ENCODE measurements at places on chromosomes 5 and 9.

DNA sequence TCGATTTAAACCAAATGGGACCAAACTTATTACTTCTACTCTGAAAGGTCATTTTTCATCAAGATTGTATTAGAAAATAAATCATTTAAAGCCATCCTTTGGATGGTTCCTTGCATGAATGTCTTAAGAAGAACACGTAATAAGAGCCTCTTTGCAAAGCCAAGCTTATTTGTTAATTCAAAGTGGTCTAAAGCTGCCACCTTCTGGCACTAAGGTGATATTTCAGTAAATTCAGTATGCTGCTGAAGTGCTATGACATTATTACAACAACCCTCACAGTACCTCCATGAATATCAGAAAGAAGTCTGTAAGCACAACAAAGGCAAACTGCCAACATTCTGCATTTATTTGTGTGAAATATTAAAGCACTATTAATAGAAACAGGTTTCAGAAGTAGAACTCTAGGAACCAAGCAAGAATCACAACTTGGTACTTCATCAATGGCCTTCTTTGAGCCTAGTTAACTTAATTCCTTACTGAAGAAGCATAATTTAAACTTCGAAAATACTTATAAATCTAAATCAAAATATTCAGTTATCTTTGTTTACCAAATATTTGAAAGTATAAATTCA is 53.1 kb upstream of the TYRP1 start:
- no peak for DNase-seq

GRCh38 chr5:42812620-42813019 is 928 bp upstream of the SELENOP start:
- no peak for DNase-seq

DNA sequence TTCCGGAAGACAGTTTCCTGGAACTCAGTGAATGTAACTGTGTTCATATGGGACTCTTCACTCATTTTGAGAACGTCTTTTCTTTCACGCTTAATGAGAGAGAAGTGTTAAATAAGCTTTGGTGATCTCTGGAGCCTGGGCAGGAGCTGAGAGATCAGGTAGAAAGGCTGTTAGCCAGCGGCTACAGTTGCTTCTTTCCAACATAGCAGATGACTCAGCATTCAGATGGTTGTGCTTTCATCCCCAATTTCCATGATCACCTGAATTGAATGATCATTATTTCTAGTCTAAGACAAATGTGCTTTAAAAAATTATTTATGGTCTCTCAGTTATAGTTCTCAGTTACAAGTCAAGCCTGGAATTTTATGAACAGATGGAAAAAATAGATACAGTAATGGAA is 234.5 kb downstream of the ADAMTSL1 start:
- no peak for DNase-seq

GRCh38 chr9:99445371-99445891 is 223.3 kb downstream of the SEC61B start:
- DNase-seq, result no peak
